Mucosa of gallbladder (tissue), 1 donor: ENCODE measurements at places on chromosomes 5 and 9. TPM values are rescaled to one million over a fixed set of nuclear protein-coding genes. Genes with fewer than 3 reads are reported as not detected.

GRCh38 chr5:151743530-151743929 is 14.9 kb downstream of the ATOX1 start:
- DNase-seq = no peak

DNA sequence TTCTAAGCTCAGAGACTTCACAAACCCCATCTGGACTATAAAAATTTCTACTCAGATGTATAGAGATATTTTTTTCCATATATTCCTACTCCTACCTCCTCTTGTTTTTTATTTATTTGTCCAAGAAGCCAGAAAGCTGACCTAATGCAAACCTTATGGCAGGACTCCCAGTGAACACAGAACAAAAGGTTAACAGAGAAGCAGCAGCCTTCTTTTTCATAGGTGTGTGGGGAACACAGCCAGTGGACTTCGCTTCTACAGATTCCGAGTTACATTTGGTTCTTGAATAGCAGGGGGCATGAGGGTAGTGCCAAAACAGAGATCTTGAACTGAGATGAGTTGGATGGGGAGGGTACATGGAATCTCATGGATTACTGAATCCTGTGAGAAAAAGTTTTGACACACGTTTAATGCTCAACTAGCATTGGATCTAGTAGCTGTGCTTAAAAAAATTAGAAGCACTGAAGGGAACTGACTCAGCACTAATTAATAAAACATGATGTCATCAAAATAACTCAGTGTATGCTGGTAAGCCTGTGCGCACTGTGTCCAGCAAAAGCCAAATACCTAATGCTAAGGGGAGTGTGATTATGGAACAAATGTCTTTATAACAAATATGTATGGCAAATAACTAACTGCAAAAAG is 240.1 kb downstream of the GABRB2 start:
- DNase-seq = no peak

- peak; percentile 9 for DNase-seq
Observed at GRCh38 chr5:567664-568060, 43.4 kb upstream of the SLC9A3 start.

DNA sequence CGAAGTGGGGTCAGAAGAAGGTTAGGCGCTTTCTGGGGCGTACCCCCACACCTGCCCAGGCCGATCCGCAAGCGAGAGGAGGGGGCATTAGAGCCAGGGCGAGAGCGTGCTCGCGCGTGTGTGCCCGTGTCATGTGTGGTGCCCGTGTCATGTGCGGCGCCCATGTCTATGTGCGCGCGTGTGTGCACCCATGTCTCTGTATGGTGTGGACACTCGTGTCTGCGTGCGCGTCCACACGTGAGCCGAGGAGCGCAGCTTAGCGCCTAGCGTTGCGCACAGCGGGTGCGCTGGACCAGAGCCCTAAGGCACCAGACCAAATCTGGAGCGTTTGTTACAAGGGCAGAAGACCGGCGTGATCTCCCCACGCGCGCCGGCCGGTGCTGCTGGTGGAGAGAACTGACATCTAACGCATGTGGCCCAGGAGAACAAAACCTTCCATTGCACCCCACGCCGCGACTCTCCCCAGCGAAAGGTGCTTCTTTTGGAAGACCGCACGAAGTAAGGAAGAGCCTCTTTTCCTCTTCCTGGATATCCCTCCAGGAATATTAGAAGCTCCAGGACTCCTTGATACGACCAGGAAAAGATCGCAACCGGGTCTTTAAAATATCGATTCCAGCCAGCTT is 644 bp downstream of the NIM1K start:
- DNase-seq = no peak

DNA sequence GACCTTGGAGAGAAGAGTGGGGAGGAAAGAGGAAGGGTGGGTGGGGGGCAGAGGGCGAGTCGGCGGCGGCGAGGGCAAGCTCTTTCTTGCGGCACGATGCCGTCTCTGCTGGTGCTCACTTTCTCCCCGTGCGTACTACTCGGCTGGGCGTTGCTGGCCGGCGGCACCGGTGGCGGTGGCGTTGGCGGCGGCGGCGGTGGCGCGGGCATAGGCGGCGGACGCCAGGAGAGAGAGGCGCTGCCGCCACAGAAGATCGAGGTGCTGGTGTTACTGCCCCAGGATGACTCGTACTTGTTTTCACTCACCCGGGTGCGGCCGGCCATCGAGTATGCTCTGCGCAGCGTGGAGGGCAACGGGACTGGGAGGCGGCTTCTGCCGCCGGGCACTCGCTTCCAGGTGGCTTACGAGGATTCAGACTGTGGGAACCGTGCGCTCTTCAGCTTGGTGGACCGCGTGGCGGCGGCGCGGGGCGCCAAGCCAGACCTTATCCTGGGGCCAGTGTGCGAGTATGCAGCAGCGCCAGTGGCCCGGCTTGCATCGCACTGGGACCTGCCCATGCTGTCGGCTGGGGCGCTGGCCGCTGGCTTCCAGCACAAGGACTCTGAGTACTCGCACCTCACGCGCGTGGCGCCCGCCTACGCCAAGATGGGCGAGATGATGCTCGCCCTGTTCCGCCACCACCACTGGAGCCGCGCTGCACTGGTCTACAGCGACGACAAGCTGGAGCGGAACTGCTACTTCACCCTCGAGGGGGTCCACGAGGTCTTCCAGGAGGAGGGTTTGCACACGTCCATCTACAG is 760 bp downstream of the NPR3 start:
- DNase-seq = no peak

DNA sequence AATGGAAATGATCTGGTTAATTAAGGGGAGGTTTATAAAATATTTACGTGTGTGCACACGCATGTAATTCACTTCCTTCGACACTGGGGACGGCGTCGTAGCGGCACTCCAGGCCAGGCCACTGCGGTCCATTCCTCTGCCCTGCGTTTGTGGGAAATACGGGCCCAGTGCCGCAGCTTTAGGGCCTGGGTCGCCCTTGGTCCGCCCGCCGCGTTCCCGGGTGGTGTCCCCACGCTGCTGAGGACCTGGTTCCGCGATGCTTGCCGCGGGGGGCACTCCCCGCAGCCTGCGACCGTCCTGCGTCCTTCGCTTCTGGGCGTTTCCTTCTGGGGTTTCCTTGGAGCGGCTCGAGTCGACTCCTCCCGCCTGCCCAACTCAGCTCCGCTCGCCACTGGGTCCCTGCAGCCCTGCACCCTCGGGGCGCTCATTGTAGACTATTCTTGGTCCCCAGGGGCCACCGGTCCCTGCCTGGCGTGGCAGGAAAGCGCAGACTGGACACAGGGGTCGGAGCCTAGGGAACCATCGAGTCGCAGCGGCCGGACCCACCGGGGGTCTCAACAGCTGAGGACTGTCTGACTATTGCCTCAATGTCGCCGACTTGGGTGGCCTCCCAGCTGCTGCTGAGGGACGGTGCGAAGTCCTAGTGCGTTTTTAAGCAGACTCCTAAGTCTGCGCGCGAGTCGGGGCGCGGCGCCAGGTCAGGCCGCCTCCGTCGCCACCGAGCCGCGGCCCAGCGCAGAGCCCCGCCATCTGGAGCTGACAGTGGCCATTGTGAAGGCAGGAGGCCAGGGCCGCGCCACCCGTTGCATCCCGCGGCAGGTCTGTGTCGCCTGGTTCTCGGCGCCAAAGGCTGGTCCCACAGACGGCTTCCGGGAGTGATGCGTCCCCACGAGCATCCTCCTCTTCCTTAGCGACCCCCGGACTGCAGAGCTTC is 4.4 kb upstream of the IRX1 start:
- DNase-seq = no peak

DNA sequence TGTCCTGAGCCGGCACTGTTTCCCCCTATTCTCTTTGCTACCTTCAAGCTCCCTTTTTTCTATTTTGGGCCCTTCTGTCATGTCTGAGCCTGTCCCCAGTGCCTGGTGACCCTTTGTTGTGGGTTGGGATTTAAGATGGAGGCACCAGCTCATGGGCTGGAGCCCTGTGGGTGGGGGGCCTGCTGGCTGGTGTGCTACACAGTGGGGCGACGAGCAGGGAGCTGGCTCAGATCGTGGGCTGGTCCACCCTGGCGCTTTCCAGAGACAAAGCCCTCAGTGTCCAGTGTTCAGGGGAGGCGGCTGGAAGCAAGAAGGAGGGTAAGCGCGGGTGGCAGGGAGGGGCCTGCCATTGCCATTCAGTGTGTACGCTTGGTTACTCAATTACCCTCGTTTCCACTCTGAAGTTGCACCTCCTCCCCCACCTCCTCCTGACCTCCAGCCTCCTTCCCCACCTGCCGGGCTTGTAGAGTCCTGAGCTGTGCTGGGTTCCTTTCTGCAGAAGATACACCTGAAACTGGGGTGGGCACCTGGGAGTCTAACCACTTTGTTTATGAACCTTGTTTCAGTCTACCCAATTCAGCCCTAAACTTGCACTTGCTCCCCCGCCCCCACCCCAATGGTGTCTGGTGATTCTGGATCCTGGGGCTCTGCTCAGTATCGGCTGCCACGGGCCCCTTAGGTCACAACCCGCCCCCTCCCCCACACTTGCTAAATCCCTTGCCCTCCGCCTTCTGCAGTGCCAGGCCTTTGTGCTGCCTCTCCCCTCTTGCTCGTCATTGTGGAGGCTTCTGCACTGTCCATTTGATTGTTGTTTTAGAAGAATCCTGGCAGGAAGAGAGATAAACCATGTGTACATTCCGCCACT is 49.9 kb downstream of the MVB12B start:
- DNase-seq = no peak

GRCh38 chr5:71932655-71933338 is 174.5 kb upstream of the MAP1B start:
- DNase-seq = peak; percentile 84

DNA sequence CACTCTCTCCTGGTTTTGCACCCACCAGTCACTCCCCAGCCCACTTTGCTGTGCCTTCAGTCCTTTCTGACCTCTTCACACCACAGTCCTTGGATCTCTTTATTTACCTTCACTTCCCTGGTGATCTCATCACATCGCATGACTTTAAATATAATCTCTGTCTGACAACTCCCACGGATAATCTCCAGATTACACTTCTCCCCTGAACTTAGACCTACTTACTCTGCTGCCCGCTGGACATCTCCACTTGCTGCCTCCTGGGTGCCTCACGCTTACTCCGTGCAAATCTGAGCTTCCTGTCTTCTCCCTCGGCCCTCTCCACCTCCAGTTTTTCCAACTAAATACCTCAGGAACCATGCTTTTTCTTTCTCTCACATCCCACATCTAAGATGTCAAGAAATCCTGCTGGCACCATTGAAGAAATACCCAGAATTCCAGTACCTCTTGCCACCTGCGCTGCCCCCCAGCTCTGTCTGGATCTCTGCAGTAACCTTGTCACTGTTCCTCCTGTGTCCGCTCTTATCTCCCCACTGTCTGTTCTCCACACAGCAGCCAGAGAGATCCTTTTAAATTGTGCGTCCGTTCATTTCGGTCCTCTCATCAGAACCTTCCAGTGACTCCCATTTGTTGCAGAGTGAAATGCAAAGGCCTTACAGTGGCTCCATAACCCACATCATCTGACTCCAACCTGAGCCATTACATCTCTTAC is 9.3 kb downstream of the SFXN1 start:
- DNase-seq = no peak

The IFNA21 gene
- not detected for total RNA-seq

The BARHL1 gene
- not detected for total RNA-seq
